Bronchial epithelial cell (primary cell): ENCODE measurements at places on chromosomes 11 and 22.

DNA sequence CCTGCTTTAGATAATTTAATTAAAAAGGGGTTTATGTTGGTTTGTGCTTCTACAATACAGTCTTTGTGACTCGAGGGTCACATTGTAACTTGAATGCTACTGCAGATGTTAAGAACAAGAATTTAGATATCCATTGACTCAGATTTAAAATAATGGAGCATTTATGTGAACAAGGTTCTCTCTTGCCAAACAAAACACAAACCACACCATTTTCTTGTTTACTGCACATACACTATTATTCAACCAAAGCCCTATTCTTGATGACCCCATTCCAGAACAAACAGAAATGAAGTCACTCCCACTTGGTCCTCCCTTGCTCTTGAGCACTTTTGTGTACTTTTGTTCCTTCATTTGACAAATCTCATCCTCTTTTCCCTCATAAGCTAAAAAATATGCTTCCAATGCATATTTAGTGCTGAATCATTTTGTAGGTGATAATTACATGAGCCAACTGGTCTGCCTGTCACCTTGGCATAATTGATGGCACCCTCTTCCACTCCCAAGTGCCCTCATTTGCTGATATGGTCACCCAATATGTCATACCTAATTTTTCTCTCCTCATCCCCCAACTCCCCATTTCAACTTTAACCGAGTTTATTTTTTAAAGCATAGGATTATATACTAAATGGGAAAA, 2.8 kb downstream of the C11orf71 start:
- no peak for DNase-seq

DNA sequence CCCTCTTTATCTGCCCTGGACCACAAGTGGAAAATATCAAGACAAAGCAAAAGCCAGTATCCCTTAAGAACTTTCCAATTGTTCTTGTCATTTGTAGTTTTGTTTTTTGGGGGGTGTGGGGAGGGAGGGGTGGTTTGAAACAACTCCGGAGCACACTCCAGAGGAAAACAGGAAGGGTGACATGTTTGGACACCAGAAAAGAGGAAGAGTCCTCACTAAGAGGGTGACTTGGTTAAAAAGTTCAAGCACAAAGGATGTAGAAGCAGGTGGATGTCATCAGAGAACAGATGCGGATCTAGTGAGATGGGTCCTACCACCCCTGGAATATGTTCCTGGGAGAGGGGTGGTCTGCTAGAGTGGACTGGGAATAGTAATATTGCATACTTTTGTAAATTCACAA, 25.8 kb downstream of the ADAMTS8 start:
- no peak for DNase-seq

DNA sequence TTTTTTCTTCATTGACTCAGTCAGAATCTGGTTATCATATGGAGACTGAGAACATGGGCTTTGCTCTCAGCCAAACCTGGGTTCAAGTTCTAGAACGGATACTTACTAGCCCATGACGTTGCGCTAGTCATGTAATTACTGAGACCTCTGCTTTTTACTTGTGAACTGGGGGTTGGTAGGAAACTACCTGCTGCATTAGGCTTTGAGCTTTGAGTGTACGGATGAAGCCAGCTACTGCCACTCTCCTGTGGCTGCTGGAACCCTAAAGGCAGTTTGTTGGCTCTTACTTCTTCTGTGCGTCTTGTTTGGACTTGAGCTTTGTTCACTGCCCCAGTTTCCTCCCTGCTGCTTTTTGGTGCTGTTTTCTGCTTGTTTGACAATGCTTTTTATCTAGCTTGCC, 18.1 kb downstream of the PPP6R2 start:
- DNase-seq: no peak

DNA sequence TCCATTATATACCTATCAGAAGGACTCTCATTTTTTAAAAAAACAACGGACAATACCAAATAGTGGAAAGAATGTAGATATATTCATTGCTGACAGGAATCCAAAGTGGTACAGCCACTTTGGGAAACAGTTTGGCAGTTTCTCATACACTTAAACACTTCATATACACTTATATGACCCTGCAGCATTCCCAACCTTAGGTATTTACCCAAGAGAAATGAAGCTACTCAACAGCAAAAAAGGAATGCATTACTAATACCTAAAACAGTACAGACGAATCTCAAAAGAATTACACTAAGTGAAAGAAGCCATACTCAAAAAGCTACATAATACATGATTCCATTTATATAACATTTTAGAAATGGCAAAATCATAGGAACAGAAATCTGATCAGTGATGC, 51.5 kb downstream of the RBFOX2 start:
- no peak for DNase-seq

GRCh38 chr11:32920570-32920969, 28.0 kb downstream of the QSER1 start:
- DNase-seq: no peak
